ENCODE measurements at places on chromosomes 3 and 15. TPM values are rescaled to one million over a fixed set of nuclear protein-coding genes. Genes with fewer than 3 reads are reported as not detected.

PLCB2 gene
- 21.8 TPM for total RNA-seq

SAMMSON gene
- total RNA-seq, result not detected

TMEM108 gene
- 1.1 TPM for total RNA-seq

GATM gene
- 7.7 TPM for total RNA-seq

PIERCE2 gene
- total RNA-seq, result 3.0 TPM

SMAD6 gene
- total RNA-seq, result 18.5 TPM

GP5 gene
- total RNA-seq, result 0.07 TPM

SHF gene
- total RNA-seq, result 14.9 TPM

PLSCR2 gene
- 2.8 TPM for total RNA-seq

TGM4 gene
- not detected for total RNA-seq

CPN2 gene
- 0.14 TPM for total RNA-seq

ZNF860 gene
- total RNA-seq, result 0.70 TPM

ZNF620 gene
- total RNA-seq, result 4.0 TPM

SERPINI2 gene
- not detected for total RNA-seq

RPUSD2 gene
- total RNA-seq, result 9.4 TPM

DLL4 gene
- 15.6 TPM for total RNA-seq

SAXO2 gene
- 1.3 TPM for total RNA-seq

ZIC4 gene
- not detected for total RNA-seq

GHRL gene
- total RNA-seq, result 0.51 TPM

RARRES1 gene
- total RNA-seq, result 72.0 TPM

SCG5 gene
- total RNA-seq, result 4.2 TPM

PP2D1 gene
- not detected for total RNA-seq

FBLN2 gene
- 10.2 TPM for total RNA-seq

GPR171 gene
- total RNA-seq, result 1.3 TPM

OR5K2 gene
- total RNA-seq, result not detected

CSPG5 gene
- 1.7 TPM for total RNA-seq

LSMEM2 gene
- not detected for total RNA-seq

All from mucosa of descending colon (tissue), 3 donors.